Dermis blood vessel endothelial cell (primary cell): ENCODE measurements at places on chromosomes 12 and 14. TPM values are rescaled to one million over a fixed set of nuclear protein-coding genes. Genes with fewer than 3 reads are reported as not detected.
A peak's percentile ranks its signal among the peaks of the same experiment; 100 is the strongest.

DNA sequence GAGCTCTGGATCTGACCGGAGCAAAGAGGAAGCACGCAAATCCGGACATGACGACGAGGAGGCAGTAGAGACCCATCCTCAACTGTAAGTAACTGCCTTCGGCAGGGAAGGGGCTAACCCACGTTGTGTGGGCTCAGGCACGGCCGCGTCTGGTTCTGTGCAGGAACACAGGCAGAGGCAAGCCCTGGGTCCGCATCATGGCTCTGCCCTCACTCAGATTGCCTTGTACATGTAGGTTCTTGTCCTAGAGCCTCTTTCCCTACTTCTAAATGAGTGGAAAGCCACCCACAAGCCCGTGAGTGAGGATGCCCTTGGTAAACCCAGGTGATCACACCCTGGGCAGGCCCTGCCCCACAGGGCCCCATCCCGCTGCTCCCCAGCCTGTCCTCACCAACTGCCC, 8.9 kb upstream of the RPLP0 start:
- DNase-seq = no peak

DNA sequence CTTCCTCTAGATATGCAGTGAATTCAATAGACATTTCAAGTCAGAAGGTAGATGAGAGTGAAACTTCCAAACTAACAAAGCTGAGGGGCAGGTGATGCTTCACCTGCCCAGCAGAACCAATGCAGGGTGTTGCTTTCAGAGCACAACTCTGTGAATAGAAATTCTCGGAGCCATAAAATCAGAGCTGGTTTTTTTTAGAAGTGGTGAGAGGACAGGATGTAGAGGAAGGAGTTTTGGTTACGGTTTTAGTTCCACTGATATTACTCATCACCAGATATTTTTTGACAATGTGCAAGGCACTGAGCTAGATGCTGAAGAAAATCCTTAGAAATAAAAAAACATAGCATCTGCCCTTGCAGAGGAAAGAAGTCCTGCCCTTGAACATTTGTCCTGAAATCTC, 62.2 kb downstream of the BMP4 start:
- peak; percentile 56 for DNase-seq

GRCh38 chr12:15584366-15585041, 204.7 kb downstream of the EPS8 start:
- peak; percentile 85 for DNase-seq

DNA sequence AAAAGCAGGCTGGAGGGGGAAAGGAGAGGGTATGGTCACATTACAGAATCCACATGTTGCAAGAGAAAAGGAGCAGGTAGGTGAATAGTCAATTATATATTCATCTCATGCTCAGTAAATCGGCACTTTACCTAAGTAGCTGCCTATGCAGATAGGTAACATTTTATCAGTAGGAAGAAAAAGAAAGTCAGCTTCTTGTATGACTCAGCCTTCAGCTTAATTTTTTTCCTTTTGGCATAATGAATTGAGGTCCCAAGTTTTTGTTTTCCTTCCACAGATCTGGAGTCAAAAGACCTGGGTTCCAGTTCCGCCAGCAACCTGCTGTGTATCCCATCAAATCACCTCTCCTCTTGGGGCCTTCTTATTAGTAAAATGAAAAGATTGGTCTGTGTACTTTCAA, 6.0 kb upstream of the ACSM4 start:
- DNase-seq = no peak

GRCh38 chr14:69580009-69580577, 5.4 kb upstream of the CCDC177 start:
- peak; percentile 69 for DNase-seq

GRCh38 chr14:21535545-21536417, 9.6 kb upstream of the SALL2 start:
- DNase-seq = no peak

- no peak for DNase-seq
Measured at GRCh38 chr14:24057867-24058259, 6.1 kb downstream of the CARMIL3 start.

DNA sequence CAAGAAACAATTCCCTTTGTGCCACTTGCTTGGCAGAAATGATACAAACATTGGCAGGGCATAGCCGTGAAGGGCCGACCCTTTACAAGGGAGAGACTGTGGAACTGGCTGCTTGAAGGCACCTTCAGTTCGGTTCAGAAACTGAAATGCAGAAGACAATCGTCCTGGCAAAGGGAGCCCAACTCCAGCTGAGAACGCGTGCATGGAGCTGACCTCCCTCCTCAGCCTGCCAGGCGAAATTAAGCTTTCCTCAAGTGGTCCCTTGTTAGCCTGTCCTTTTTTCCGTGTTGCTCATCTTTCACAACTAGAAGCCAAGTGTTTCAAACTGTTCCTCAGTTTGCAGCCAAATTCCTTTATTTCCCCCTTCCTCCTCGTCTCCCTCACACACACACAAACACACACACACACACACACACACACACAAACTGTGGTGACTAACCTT, 8.1 kb downstream of the LGR5 start:
- no peak for DNase-seq

- no peak for DNase-seq
Measured at GRCh38 chr14:75456069-75456996, 28.5 kb downstream of the JDP2 start.

- no peak for DNase-seq
Measured at GRCh38 chr14:20219033-20219432, 4.5 kb upstream of the OR11H6 start.

- DNase-seq = no peak
Measured at GRCh38 chr14:106200541-106201315, 674.3 kb downstream of the TMEM121 start.

The DNAJC22 gene
- 0.85 and 1.1 TPM in 2 replicates for total RNA-seq

The TAMALIN gene
- total RNA-seq = 35.0 and 49.2 TPM in 2 replicates

The C12orf54 gene
- total RNA-seq = not detected in 2 replicates

The GOLT1B gene
- 25.1 and 27.9 TPM in 2 replicates for total RNA-seq

The RD3L gene
- not detected in 2 replicates for total RNA-seq
